ENCODE measurements at places on chromosomes 2 and 18.

DNA sequence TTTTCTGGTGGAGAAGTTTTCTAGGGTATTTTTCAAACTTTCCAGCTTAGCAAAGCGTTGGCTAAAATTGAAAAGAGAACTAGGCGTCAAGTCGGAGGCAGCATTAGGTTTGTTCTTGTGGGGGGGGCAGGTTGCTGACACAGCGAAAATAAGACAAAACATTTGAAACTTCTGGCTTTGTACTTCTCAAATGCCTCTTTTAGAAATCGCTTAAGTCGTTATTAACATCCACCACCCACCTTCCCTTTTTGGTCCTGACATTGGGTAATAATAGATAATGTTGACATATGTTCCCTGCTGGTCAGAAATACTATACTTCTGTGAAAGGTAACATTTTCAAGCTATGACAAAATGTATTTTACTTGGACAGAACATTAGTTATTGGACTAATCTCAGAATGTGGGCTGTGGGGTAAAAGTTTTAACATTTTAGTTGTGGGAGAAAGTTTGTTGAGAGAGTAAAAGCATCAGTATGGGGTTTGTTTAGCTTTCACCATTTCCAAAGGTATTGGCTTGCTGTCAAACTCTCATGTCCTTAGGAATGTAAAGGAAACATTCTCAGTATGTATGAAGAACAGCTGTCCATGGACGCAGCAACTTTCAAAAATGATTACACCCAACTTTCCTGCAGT is 88.1 kb upstream of the ZEB2 start:
- no peak for DNase-seq

DNA sequence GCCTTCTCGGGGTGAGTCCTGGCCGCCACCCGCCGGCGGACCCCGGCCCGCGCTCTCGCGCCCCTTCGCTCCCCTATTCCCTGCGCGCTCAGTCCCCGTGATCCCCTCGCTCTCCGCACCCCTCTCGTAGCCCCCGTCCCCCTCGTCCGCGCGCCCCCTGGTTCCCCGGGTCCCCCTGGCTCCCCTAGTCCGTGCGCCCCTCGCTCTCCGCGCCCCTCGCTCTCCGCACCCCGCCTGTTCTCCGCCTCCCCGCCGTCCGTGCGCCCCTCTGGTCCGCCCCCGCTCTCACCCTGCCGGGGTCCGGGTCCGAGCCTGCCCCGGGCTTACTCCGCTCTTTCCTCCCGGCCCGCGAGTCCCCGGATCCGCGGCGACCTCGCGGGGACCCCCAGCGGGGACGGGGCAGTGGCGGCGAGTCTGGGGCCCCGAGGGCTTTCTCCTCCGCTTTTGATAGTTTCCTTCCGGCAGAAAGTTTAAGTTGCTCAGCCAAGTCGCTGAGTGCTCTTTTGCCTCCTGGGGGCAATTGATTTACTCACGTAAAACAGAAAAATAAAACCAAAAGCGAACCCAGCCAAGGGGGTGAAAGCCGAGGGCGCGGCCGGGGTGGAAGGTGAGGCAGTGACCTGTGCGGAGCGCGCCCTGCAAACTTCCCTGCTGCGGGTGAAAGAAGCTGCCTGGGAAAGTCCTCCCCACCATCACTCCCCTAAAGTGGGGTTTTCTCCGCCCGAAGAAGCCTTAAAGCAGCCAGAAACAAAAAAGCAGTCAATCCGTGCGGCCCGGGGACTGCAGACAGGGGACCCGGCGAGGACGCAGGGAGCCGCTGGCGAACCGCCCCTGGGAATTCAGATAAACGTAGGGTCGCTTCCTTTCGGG is 568 bp downstream of the RAB31 start:
- DNase-seq: no peak

DNA sequence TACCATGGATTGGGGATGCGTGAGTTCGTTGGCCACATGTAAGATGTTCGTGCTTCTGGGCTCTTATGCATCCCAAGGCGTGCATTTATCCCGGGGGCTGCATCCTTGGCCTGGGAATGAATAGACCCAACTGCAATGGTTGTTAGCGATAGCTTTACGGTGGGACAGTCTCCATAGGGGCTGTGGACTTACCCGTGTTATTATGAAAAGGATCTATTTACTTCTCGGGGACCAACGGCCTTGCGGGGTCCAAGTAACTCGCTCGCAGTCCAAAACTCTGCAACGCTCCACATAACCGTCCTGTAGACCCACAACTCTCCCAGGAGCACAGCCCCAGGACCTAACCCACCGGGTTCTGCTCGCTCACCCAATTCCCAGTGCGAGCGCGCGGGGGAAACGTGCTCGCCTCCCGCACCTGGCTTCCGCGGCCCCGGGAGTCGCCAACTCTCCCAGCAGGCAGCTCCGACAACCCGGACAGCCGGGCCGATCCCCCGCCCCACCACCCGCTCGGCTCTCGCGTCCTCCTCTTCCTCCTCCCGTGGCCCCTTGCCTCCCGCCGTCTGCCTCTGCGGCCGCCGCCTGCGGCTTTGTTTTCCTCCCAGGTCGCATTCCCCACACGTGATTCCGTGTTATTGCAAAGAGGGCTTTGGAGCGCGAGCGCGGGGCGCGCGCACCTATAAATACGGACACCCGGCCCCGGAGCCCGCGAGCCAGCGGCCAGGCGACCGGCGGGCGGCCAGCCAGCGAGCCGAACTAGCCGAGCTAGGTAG is at the start of gene CABLES1:
Gene CABLES1, plus strand, starts transcription at position 706 of the 770 bp plus-strand sequence. CDS start 278 bp downstream, outside the sequence.
- DNase-seq: no peak

GRCh38 chr2:157345647-157346389 is 20.2 kb upstream of the ERMN start:
- no peak for DNase-seq

- DNase-seq: no peak
Measured at GRCh38 chr2:218252509-218253231, 8.1 kb upstream of the GPBAR1 start.

GRCh38 chr2:140998577-140998976 is 1132.2 kb downstream of the LRP1B start:
- DNase-seq: no peak

GRCh38 chr18:27824841-27825681 is 351.9 kb downstream of the CDH2 start:
- DNase-seq: no peak

GRCh38 chr18:9209279-9209678 is 72.7 kb downstream of the ANKRD12 start:
- DNase-seq: no peak

- no peak for DNase-seq
Measured at GRCh38 chr18:10792181-10792580, 266.4 kb downstream of the NAPG start.

- no peak for DNase-seq
Measured at GRCh38 chr2:124201713-124202112, 176.6 kb downstream of the CNTNAP5 start.

DNA sequence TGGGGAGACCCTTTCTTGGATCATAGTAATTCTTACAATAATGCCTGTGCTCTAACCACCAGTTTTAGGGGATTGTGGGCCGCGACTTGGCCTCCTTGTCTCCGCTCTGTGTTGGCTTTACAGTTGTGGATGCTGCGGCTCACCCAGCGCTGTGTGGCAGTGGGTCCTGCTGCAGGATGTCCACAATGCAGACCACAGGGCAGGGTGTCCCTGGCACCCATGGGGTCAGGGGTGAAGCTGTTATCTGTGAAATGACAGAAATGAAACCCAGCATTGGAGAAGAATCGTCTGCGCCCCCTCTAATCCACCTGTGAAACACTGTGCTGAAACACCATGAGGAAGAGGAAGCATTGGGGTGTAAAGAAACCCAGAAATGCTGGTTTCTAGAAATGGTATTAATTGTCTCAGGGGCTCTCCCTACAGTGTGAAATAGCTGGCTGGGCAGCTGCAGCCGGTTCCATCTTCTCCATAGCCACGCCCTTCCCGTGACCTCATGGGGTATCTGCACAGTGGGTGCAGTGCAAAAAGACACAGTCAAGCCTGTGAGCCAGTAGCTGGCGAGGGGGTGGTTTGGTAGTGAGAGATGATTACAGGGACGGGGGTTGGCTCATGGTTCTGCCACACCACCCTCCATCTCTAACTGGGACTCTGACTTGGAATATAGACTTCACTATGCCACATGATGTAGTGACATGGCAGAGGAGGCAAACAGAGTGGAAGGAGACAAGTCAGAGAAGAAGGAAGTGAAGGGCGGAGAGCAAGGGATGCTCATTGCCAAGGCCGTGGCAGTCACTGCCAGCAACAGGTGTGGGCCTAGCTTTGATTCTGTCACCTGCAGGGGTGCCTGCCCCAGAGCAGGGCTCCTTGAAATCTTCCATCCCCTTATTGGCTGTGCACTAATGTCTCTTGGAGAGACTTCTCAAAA is 16.2 kb downstream of the INPP4A start:
- DNase-seq: peak; percentile 62

GRCh38 chr18:42392416-42392815 is 437.4 kb downstream of the PIK3C3 start:
- DNase-seq: no peak

GRCh38 chr18:47343291-47343690 is 91.8 kb upstream of the SKOR2 start:
- no peak for DNase-seq

- DNase-seq: no peak
Measured at GRCh38 chr18:58005885-58006523, 38.0 kb upstream of the NEDD4L start.

DNA sequence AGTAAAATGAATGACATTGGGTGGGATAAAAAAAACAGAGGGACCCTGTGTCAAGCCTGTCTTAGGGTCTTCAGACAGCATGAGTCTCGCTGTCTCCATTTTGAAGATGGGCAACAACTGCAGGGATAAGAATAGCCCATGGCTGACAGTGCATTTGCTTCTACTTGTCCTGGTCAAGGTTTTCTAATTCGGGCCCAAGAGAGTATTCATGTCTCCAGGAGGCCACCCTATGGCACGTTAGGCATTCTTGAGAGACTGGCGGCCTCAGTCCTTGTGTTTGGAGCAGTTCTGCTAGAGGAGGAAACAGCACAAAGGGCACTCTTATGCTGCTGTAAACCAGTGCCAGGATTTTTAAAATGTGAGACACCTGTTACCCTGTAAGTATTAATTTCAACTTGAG is 9.5 kb upstream of the MYL1 start:
- no peak for DNase-seq

- DNase-seq: no peak
Measured at GRCh38 chr2:155708071-155708470, 624.5 kb downstream of the NR4A2 start.
